Keratinocyte (primary cell): ENCODE measurements at places on chromosomes 11 and 22. TPM values are rescaled to one million over a fixed set of nuclear protein-coding genes. Genes with fewer than 3 reads are reported as not detected.

Gene CASTOR1
- 6.7 to 20.0 TPM (median 9.1 TPM) in 3 replicates for polyA plus RNA-seq

Gene SAA1
- 25.6 to 94.6 TPM (median 27.5 TPM) in 3 replicates for polyA plus RNA-seq

Gene FBLN1
- 9.7 to 24.4 TPM (median 13.7 TPM) in 3 replicates for polyA plus RNA-seq

Gene FOLR2
- polyA plus RNA-seq: not detected in 3 replicates

Gene CCDC81
- polyA plus RNA-seq: 0.06 to 0.42 TPM (median 0.15 TPM) in 3 replicates

Gene APOL5
- not detected in 3 replicates for polyA plus RNA-seq

Gene ANGPTL5
- polyA plus RNA-seq: 0.03 TPM in 1 of 3 replicates, not detected in the others

Gene PRG3
- not detected in 3 replicates for polyA plus RNA-seq

Gene SLCO2B1
- 0.03 TPM in 1 of 3 replicates, not detected in the others for polyA plus RNA-seq

Gene MPEG1
- not detected in 3 replicates for polyA plus RNA-seq

Gene OR52I2
- polyA plus RNA-seq: not detected in 3 replicates

Gene B4GALNT4
- 7.3 to 11.5 TPM (median 8.1 TPM) in 3 replicates for polyA plus RNA-seq

Gene NXPE1
- not detected in 3 replicates for polyA plus RNA-seq

Gene CRYBB3
- polyA plus RNA-seq: 0.06 TPM in 1 of 3 replicates, not detected in the others

Gene RELT
- polyA plus RNA-seq: 3.4 to 5.0 TPM (median 4.2 TPM) in 3 replicates

Gene HTR3A
- polyA plus RNA-seq: not detected in 3 replicates

Gene APOL1
- 3.0 to 4.1 TPM (median 3.7 TPM) in 3 replicates for polyA plus RNA-seq
